ENCODE measurements at places on chromosomes 12 and 14.

DNA sequence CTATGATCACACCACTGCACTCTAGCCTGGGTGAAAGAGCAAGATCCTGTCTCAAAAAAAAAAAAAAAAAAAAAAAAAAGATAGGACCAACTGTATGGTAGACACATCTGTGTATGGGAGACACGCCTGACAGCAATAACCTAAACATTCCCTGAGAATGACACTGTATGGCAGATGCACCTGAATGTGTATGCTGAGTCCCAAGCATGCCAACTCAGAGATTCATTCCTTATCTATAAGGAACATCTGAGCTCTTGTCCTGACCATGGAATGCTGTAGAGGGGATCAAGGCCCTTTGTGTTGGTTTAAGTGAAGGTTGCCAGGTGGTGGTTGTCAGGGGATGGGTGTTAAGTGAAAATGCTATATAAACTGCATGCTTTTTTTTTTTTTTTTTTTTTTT lies 19.2 kb upstream of the LGALS3 start:
- no peaks in the 10 kb centered on the region for H3K27me3 ChIP-seq
- DNase-seq = no peak
- peaks cover 10% of the 10 kb centered on the region for H3K4me1 ChIP-seq
- no peak overlapping the region for H3K27ac ChIP-seq

- no peak overlapping the region for H3K27ac ChIP-seq
- no peak for DNase-seq
- no peaks in the 10 kb centered on the region for H3K27me3 ChIP-seq
- H3K4me3 ChIP-seq = no peak overlapping the region
These were observed 288.3 kb upstream of the AMIGO2 start for GRCh38 chr12:47367912-47368537.

DNA sequence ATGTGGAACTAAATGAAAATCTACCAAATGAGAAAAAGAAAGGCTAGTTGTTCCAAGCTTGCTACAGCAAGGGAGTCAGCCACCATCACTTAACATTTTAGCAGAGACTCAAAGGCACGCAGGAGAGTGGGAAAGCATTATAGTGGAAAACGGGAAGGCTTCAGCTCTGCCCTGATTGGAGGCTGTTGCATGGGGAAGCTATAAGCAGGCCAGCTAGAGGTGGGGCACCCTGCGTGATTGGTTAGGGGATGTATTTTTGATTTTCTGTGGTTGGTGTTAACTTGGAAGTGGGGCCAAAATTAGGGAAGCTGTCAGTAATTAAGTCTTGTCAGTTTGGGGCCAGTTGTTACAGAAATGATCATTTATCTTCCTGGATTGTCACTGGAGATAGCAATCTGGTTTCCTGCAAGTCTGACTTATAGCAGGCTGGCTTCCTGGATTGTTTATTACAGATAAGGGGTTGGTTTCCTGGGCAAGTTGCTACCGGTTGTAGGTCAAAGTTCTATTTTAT lies 93.9 kb downstream of the FAR2 start:
- H3K4me3 ChIP-seq = no peak overlapping the region
- no peaks in the 10 kb centered on the region for H3K4me1 ChIP-seq
- H3K27me3 ChIP-seq = no peaks in the 10 kb centered on the region
- no peak for DNase-seq
- H3K27ac ChIP-seq = no peak overlapping the region

- no peaks in the 10 kb centered on the region for H3K27me3 ChIP-seq
- H3K4me1 ChIP-seq = peaks cover 20% of the 10 kb centered on the region
- H3K4me3 ChIP-seq = no peak overlapping the region
- peak overlapping the region; percentile 68 for H3K27ac ChIP-seq
- no peak for DNase-seq
These were observed 377.9 kb upstream of the RGS6 start for GRCh38 chr14:71554323-71554722.

- no peak overlapping the region for H3K27ac ChIP-seq
- H3K4me1 ChIP-seq = peaks cover 4% of the 10 kb centered on the region
- no peaks in the 10 kb centered on the region for H3K27me3 ChIP-seq
- H3K36me3 ChIP-seq = no peaks in the 10 kb centered on the region
- no peak for DNase-seq
- H3K4me3 ChIP-seq = no peak overlapping the region
These were observed 133.9 kb upstream of the SCAF11 start for GRCh38 chr12:46124132-46124847.

GRCh38 chr12:84698576-84699333 lies 213.8 kb downstream of the SLC6A15 start:
- H3K4me3 ChIP-seq = no peak overlapping the region
- no peaks in the 10 kb centered on the region for H3K27me3 ChIP-seq
- no peak overlapping the region for H3K27ac ChIP-seq
- no peak for DNase-seq

DNA sequence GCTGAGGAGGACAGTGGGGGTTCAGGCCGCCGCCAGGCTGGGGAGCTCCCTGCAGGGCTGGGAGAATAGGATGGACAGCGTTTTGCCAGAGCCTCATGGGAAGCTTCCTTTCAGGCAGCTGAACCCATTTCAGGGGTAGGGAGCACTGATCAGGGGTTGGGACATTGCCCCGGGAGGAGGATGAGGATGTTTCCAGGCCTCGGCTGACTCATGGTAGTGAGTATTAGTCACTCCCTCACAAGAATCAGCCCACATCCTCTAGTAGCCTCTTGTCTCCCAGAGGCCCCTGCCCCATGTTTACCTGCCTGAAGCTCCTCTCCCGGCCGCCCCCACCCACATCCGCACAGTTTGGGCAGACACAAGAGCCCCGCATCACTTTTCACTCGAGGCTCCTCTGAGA lies 89.8 kb downstream of the ZFP36L1 start:
- H3K27ac ChIP-seq = no peak overlapping the region

DNA sequence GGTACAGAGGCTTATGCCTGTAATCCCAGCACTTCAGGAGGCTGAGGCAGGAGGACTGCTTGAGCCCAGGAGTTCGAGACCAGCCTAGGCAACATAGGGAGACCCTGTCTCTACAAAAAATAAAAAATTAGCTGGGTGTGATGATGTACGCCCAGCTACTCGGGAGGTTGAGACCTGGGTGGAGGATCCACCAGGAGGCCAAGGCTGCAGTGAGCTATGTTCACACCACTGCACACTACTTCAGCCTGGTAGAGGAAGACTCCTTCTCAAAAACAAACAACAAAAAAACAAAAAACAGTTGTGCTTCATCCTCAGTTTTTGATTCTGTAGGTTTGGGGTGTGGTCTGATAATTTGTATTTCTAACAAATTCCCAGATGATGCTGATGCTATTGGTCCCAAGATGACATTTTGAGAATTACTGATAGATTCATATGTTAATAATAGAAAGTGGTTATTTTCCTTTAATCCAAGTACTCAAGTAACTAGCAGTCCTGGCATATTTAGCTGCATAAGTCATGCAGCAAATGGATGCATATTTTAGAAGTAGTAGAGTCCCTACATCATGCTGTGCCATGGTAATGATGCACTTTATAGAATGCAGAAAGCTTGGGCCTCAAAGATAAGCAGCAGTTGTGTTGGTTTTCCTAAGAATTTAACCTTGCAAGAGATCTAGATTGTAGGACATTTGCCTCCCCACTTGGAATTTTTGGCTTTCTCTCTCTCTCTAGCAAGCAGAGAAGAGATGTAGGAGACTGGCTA lies 76.1 kb upstream of the PAWR start:
- DNase-seq = no peak
- no peaks in the 10 kb centered on the region for H3K4me1 ChIP-seq
- no peaks in the 10 kb centered on the region for H3K36me3 ChIP-seq
- H3K27ac ChIP-seq = no peak overlapping the region
- no peak overlapping the region for H3K4me3 ChIP-seq
- no peaks in the 10 kb centered on the region for H3K27me3 ChIP-seq

- no peaks in the 10 kb centered on the region for H3K4me1 ChIP-seq
- H3K4me3 ChIP-seq = no peak overlapping the region
- no peaks in the 10 kb centered on the region for H3K27me3 ChIP-seq
- no peak overlapping the region for H3K27ac ChIP-seq
- DNase-seq = no peak
These were observed 52.9 kb downstream of the APOBEC1 start for GRCh38 chr12:7612851-7613250.

DNA sequence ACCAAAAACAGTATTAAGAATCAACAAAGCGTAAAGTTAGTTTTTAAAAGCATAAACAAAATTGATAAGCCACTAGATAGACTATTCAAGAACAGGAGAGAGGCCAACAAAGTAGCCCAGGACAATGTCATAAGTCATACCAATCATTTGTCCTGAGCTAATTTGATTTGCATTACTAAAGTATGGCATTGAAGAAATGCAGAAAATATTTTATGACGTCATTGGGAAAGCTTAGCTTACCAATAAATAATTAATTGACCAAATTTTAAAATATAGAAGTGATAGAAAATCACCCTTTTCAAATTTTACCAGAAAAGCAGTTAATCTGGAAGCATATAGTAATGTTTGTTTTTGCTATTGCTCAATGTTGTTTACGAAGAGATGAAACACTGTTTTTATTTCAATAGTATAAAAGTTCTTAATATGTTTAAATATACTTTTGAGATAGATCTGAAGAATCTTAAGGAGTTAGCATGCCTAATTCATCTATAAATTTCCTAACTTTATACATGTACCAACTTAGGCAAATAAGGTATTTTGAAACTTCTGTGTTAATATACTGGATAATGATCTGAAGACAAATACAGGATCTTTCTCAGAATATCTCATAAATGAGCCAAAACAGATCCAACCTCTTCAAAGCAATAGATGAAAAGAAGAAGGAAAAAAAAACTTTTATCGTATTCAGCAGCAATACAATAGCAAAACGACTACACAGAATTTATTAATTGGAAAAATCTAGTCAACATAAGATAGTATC lies 1118.5 kb downstream of the SLC16A7 start:
- H3K27me3 ChIP-seq = no peaks in the 10 kb centered on the region
- no peaks in the 10 kb centered on the region for H3K36me3 ChIP-seq
- no peak overlapping the region for H3K27ac ChIP-seq
- H3K4me1 ChIP-seq = no peaks in the 10 kb centered on the region
- no peak overlapping the region for H3K4me3 ChIP-seq

GRCh38 chr14:88004506-88005036 lies 364 bp upstream of the GPR65 start:
- peaks cover 21% of the 10 kb centered on the region for H3K4me1 ChIP-seq
- no peak for DNase-seq
- no peaks in the 10 kb centered on the region for H3K36me3 ChIP-seq
- H3K27ac ChIP-seq = peak overlapping the region; percentile 81

DNA sequence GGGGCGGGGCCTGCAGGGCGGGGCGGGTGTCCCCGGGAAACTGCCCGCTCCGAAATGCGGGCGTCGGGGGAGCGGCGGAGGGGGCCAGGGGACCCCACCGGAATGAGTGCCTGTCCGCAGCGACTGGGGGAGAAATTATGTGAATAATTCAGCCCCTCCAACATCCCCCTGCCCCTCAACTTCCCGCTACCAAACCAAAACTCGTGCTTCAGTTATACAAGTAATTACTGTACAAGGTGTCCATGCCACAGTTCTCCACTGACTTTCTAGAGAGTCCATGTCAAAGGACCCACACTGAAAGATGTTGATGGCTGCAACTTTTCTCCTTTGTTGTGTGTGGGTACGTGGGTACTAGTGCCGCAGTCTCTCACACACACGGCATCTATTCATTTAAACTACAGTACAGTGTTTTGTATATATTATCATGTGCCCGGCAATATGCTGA lies 414 bp upstream of the CDK17 start:
- no peak for DNase-seq
- H3K27ac ChIP-seq = peak overlapping the region; percentile 79
- H3K4me3 ChIP-seq = peak overlapping the region; percentile 87
- H3K27me3 ChIP-seq = no peaks in the 10 kb centered on the region

GRCh38 chr12:102507301-102507700 lies 26.9 kb upstream of the IGF1 start:
- H3K36me3 ChIP-seq = no peaks in the 10 kb centered on the region
- H3K27me3 ChIP-seq = no peaks in the 10 kb centered on the region
- no peaks in the 10 kb centered on the region for H3K4me1 ChIP-seq
- H3K4me3 ChIP-seq = no peak overlapping the region
- no peak overlapping the region for H3K27ac ChIP-seq
- DNase-seq = no peak

DNA sequence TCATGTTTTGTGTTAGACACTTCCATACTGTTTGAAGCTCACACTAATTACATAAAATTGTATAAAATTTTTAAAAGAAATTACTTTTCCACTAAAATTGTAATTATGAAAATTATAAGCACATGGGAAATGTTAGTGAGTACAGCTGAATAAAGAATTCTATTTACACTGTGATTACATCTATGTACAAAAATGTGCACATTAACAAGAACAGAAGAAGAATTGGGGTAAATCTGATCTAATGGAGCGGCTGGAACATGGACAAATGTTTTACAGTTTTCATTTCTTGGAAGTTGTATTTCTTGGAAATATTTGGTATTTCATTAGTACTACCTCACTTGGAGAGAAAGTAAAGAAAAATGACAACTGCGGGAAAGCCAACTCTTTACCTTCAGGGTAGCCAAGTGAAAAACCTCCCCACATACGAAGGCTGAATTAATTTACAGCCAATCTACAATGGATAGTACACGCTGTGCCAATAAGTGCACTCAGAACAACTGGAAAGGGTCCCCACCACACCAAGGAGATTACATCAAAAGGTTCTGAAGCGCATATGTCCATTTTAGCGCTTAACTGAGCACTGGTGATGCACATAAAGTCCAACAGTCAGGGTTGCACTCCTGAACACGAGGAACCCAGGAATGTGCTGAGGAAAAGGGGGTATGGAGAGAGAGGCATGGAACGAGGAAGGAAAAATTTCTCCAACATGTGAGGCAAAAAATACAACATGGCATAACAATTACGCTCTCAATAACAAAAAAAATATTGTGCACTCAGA lies 17.5 kb downstream of the MED13L start:
- H3K36me3 ChIP-seq = no peaks in the 10 kb centered on the region
- no peaks in the 10 kb centered on the region for H3K27me3 ChIP-seq
- no peak for DNase-seq
- H3K4me1 ChIP-seq = peaks cover 8% of the 10 kb centered on the region
- no peak overlapping the region for H3K27ac ChIP-seq

DNA sequence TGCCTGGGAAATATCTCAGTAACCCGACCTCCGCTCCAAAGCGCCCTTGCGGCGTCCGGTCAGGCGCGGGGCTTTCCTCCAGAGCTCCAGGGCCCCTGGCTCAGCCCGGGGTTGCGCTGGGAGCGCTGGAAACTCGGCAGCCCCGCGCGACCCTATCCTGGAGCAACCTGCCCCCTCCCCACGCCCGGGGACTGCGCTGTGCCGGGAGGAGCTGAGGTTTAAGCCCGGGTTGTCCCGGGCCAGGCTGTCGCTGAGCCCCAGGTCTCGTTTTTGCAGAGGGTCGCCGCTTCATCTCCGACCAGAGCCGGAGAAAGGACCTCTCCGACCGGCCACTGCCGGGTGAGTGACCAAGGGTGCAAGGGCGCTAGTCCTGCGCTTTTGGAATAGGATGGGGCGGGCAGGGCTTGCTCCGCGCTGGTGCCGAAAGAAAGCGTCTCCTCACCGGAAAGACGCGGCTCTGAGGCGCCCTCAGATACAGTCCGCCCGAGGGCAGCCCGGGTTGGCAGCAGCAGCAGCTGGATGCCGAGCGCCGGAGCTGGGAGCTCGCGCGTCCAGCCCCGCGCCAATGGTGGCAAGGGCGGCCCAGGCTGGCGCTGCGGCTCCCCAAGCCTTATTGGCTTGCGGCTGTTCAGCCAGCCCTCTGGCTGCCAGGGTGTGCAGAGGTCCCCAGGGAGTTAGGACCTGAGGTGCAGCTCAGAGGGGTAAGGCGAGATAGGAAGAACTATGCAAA lies 1.5 kb downstream of the SPX start:
- no peaks in the 10 kb centered on the region for H3K36me3 ChIP-seq
- no peaks in the 10 kb centered on the region for H3K27me3 ChIP-seq
- peak overlapping the region; percentile 74 for H3K4me3 ChIP-seq
- H3K4me1 ChIP-seq = peaks cover 6% of the 10 kb centered on the region
- no peak overlapping the region for H3K27ac ChIP-seq
- peak; percentile 13 for DNase-seq

GRCh38 chr12:83210933-83211332 lies 524.2 kb downstream of the TMTC2 start:
- H3K4me1 ChIP-seq = no peaks in the 10 kb centered on the region
- H3K27ac ChIP-seq = no peak overlapping the region
- DNase-seq = no peak
- no peak overlapping the region for H3K4me3 ChIP-seq
- no peaks in the 10 kb centered on the region for H3K36me3 ChIP-seq
